Pons (tissue), 1 donor: ENCODE measurements at places on chromosomes 16 and 17.

- no peak for DNase-seq
These were observed 29.8 kb upstream of the IRF8 start for GRCh38 chr16:85869206-85869605.

GRCh38 chr17:31550389-31551056 lies 159.0 kb downstream of the RAB11FIP4 start:
- peak; percentile 39 for DNase-seq

DNA sequence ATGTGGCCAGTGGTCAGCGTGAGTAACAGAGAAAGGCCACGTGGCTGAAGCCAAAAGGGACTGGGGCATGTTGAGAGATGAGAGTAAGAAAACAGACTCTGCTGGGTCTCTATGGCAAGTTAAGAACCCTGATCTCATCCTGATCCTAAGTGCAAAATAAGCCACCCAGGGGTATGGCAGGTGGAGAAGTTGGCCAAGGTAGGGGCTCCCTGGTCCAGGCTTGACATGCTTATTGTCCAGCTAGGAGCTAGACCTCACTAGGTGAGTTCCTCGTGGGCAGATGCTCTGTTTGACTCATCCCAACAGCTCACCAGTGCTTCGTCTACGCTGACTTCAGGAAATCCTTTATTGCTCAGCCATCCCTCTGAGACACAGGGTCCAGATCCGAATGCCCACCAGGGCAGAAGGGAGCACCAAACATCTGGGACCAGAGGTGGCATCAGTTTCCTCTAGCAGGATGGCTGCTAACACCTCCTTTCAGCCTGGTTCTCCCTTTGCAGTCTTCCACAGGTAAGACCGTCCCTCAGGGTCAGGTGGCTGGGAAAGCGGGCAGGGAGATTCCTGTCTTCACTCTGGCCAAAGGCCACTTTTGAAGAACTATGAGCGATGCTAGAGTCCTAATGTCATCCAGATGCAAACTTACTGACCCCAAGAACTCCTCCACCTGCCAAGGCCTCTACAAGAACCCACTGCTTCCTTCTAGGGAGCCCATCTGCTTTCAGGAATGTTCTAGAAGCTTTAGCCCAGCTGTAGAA lies 99.5 kb downstream of the CDYL2 start:
- DNase-seq: no peak

GRCh38 chr17:10558049-10558448 lies 8.6 kb upstream of the MYH2 start:
- DNase-seq: no peak

GRCh38 chr17:42841975-42842685 lies 2.2 kb upstream of the AOC2 start:
- no peak for DNase-seq

GRCh38 chr17:80961541-80962330 lies 29.9 kb upstream of the CHMP6 start:
- DNase-seq: no peak

- DNase-seq: no peak
These were observed 18.4 kb downstream of the TUBD1 start for GRCh38 chr17:59874376-59874775.

- DNase-seq: peak; percentile 73
These were observed 13.9 kb downstream of the RECQL5 start for GRCh38 chr17:75652934-75653549.

- no peak for DNase-seq
These were observed 28.9 kb upstream of the ZNF750 start for GRCh38 chr17:82868715-82869131.
